ENCODE measurements at places on chromosomes 3 and 15.

GRCh38 chr3:110925798-110926197 is 145.8 kb upstream of the NECTIN3 start:
- no peak for DNase-seq

DNA sequence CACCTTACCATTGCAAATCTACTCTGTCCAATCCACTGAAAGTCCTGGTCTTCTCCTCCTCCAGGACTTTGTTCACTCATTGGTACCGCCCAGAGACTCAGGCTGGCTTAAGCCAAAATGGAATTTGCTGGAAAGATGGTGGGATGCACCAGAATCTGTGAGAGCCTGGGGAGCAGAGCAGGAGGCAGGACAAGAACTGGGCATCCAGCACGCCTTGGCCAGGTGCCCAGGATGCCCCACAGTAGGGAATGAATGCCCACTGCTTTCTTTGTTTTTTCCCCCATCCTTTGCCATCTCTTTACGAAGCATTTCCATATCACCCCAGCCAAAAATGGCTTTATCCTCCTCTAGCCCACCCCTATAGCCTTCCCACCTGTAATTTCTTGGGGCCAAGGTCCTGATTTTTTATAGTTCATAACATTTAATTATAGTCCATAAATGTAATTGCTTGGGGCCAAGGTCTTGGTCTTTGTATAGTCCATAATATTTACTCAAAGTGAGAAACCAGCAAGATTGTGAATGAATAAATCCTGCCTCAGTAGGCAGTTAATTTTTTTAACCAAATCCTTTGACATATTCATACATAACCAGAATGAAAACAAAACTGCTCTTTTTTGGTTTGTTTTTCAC is 23.3 kb upstream of the IREB2 start:
- DNase-seq: no peak

DNA sequence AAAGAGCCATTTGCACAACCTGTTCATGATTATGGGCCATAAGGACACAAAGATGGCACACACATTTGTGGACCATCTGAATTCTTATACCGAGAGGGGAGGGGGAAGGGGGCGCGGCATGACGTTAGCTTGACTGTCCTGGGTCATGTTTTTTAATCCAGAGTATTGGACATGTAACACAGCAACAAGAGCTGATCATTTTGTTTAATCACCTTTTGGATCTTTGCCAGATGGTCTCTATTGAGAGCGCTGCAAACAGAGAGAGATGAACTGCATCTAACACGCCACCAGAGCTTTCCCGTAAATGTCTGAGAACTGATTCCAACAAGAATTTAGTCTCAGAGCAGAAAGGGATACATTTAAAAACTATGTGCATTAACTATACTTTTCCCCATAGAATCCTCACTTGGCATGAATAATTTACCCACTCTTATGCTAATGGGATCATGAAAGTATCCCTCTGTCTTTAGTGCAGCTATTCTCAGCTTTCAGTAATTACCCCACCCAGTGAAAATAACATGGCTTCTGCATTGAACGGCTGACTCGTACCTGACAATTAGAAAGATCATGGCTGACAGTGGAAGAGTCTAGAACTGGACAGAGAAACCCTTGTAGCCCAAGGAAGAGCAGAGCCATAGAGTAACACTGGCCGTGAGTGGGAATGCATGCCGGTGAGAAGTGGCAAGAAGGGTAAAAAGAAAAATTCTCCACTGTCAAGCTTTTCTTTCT is 22.6 kb downstream of the MEIS2 start:
- DNase-seq: no peak

DNA sequence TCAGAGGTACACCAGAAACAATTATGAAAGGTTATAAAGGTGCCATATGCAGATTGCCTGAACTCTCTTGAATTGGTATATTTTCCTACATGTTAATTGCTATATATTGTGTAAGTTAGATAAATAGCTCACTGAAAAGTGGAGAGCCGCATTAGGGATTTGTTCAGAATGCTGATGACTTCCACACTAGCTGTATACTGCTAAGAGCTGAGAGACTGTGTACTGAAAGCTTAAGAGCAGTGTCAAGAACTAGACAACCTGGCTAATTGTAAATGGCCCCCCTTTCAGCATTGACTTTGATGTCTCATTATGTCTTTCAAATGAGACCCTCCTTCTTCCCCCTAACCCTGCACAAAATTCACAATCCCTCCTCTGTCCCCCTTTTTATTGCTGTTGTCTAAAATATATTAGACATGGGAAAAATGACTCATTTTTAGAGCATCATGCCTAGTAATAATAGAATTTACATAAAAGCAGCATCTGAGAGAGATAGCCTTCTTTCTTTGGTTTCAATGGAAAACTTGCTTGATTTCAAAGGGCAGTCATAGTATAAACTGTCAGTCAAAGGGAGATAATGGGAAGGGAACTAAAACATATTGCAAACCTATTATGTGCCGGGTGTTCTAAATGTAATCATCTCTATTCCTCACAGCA is 34.7 kb upstream of the GREM1 start:
- no peak for DNase-seq

- no peak for DNase-seq
Observed at GRCh38 chr3:112231727-112232126, 62.3 kb downstream of the SLC9C1 start.

DNA sequence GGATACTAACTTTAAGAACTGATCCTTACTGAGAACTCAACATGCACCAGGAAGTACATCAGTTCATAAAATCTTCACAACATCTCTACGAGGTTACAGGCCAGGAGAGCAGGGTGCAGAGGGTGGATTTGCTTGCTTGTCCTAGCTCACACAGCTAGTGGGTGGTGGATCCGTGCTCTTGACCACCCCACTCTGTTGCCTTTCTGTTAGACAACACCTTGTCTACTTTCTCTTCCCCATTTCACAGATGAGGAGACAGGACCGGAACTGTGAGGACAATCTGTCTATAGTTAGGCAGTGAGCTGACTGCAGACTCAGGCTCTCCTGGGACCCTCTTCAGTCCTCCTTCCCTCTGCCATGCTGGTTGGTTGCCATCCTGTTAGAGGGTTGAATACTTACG is 221.7 kb upstream of the TLE3 start:
- DNase-seq: no peak

DNA sequence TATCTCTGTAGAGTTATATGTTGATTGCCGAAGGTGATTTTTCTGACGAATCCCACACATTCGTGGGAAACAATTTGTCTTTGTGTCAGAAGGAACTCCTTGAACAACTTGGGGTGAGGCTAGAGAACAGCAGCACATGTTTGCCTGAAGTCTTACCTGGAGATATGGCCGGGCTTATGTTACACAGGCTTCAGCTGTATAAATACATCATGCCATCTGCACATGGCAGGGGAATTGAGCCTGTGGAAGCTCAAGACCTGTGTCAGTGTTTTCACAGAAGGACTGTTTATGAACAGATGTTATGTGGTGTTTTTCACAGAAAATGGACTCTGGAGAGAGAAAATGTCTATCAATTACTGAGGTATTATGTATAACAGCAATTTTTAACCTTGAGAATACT is 203.6 kb upstream of the MDFIC2 start:
- no peak for DNase-seq

- no peak for DNase-seq
Observed at GRCh38 chr3:127321371-127321770, 33.5 kb upstream of the PRR20G start.

DNA sequence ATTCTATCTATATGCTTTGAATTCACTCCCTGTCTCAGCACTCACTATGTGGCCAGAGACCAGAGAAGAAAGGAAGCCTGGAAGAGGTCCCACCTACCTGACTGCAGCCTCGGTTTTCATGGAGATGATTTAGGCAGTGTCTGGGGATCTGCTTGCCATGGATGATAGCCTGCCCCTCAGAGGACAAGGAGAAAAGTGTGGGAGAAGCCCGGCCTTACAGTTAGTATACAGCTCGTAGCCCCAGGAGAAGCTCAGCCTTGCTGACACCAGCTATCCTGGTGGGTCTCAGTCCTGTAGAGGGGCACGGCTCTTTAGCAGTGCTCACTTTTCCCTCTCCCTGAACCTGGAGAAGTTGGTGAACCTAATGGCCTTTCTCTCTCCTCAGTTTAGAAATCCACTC is 25.9 kb upstream of the RTP4 start:
- DNase-seq: no peak

- no peak for DNase-seq
Observed at GRCh38 chr15:74240897-74241614, 4.9 kb downstream of the CCDC33 start.

DNA sequence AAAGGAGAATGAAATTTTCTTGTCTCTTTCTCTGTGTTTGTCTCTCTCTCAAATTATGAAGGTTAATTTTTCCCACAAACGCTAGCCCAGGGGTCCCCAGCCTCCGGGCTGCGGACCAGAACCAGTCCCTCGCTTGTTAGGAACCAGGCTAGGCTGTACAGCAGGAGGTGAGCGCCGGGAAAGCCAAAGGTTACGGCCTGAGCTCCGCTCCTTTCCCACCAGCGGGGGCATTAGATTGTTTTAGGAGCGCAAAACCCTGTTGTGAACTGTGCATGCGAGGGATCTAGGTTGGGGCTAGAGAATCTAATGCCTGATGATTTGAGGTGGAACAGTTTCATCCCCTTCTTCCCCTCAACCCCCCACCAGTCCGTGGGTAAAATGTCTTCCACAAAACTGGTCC is 74.7 kb upstream of the ZNF385D start:
- no peak for DNase-seq

DNA sequence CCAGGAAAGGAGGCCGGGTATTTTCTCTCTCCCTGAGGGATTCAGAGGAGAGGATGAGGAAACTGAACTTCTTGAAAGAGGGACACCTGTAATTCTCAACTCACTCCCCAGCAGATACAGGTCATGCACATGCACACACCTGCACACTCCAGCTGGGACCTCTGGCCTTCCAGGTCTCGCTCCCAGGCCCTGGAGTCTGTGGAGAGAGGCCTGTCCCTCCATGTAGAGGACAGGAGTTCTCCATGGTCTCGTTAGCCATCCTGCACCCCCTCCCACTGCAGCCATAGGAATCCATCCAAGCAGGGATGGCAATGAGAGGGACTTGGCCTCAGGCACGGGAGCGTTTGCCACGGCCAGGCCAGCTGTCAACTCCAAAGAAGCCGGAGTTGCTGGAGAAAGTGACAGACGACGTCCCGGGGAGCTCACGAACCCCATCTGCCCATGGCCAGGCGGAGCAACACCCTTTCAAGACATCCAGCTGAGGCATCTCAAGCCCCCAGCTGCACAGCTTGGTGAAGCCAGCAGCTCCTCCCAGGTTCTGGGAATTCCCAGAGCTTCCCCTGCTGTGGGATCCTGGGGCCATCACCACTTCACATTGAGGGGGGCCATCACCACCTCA is 223.3 kb downstream of the UACA start:
- DNase-seq: no peak
